ENCODE measurements at places on chromosomes 6 and 20.

- DNase-seq: no peak
Observed at GRCh38 chr6:36533321-36533720, 14.0 kb downstream of the STK38 start.

DNA sequence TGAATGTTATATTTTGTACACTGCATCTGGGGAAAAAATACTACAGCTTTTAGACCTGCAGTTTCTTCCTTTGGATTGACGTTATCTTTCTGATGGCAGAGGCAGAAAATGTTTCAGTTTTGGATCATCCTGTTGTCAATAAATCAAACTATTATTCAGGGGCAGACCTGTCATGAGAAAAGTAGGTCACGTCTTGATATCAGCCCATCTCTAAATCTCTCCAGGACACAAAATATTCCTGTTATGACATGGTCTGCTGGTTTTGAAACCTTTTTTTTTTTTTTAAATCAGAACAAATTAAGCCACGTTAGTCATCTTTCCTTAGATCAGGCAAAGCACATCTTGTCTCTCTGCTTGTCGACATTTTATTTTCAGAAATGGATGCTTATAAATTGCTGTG lies 24.0 kb downstream of the IL20RA start:
- DNase-seq: no peak

DNA sequence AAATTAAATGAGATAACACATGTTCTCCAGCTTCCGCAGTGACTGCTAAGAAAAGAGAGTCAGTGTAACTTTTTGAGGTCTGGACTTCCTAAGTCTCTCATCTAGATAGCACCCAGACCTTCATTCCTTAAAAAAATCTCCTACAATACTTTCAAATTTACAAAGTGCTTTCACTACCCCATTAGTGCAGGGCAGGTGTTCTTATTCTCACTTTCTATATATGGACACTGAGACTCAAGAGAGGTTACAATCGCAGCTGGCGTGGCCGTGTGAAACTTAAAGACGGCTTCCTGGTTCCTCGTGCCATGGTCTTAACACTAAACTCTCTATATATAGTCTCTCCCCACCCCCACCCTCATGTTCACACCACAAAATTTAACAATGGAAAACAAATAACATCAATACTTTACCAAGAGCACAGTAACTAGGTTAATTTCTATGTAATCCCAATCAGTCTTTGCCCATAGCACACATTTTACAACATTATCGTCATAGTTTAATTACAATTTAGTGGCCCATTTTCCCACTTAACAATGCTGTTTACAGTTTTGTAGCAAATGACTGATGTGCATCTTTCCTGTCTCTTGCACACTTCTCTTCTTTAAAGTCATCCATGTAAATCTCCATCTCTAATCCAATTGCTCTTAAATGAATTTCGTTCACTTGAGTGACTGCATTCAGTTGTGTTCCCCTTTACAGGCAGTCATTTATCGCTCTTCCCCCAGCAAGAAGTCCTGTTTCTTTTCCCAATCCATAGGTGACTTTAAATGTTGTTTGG lies 78.8 kb upstream of the ARID1B start:
- no peak for DNase-seq

DNA sequence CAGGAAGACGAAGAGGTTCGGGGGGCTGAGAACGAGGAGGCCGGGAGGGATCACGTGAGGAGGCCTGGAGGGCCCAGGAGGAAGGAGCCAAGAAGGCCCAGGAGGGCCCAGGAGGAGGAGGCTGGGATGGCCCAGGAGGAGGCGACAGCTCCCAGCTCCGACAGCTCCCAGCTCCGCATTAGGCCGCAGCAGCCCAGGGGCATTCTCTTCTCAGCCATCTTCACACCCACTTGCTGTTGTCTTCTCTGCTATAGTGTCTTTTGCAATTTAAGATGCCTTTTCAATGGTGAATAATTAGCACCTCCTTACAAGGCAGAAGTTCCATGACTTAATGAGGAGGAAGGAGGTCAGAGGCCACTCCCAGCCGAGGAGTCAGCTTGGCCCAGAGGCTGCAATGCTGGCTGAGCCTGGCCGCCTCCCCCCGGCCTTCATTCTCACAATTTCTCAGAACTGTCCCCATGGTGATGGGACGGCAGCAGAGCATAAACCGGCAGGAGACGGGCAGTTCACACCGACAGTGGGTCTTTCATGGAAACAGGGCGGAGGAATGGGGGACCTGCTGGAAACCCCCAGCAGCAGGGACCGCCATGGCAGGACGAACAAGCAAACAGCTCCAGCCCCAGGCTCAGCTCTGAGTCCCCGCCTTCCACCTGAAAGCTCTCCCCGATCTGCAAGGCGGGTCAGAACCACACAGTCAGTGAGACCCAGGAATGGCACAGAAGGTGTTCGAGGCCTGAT lies 45.1 kb downstream of the WDR27 start:
- DNase-seq: no peak

GRCh38 chr20:37254114-37254878 lies 7.3 kb downstream of the GHRH start:
- no peak for DNase-seq

- DNase-seq: no peak
Observed at GRCh38 chr6:89120371-89120770, 2.5 kb upstream of the SRSF12 start.

GRCh38 chr6:139248911-139249310 lies 42.9 kb downstream of the TXLNB start:
- no peak for DNase-seq

GRCh38 chr6:149922642-149923326 lies at the start of gene RAET1G:
RAET1G (minus strand) TSS chr6:149923121; CDS start chr6:149923010, 111 bp downstream.
- peak; percentile 90 for DNase-seq

DNA sequence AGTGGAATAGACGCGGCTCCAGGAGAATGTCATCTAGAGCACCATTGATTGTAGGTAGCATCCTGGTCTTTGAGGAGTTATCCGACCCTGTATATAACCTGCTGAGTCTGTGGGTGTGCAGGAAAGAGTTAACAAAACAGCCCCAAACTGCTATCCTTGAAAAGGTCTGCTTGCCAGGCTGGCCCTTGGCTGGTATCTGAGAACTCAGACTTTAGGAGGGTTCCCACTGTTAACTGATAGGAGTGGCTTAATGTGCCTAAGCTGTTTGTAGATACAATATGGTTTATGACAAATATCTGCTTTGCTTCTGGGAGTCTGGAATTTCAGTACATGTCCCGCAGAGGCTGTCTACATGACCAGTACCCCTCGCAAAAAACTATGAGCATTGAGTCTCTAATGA lies 27.6 kb upstream of the MCUR1 start:
- DNase-seq: no peak

DNA sequence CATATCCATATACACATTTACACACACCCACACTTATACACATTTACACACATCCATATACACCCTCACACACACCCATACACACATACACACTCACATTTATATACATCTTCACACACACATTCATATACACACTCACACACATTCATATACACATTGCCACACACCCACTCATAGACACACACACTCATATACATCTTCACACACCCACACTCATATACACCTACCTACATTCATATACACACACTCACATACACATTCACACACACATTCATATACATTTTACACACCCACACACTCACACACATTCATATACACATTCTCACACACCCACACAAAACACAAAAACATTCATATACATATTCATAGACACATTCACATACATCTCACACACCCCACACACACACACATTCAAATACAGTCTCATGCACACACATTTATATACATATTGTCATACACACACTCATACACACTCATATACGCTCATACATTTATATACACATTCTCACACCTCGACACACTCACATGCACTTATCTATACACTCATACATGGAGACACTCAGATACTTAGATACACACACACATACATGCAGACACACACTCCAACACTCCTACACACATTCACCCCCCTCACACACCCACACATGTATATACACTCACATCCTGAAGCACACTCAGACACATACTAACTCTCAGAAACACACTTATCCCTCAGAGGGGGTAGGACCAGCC lies 82.1 kb downstream of the MRPL14 start:
- no peak for DNase-seq
